ELR (cell line): ENCODE measurements at places on chromosomes 1 and 21.

- no peak for DNase-seq
Observed at GRCh38 chr1:156959414-156959813, 39.0 kb downstream of the LRRC71 start.

DNA sequence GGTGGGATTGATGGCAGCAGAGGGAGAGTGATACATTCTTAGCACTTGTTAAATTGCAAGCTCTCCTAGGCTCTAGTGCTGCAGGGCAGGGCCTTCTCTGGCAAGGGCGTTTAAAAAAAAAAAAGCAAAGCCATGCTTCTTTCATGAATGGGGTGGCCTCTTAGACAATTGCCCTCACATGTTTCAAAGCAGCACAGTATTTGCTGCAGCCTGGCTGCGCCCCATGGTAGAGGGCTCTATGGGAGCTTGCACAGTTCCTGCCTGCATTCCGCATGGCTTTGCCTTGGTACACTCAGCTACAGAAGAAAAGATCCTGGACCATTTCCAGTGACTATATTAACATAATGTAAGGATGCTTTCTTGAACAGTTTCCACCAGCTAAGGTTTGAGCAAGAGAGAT lies 267.2 kb downstream of the ZNF648 start:
- no peak for DNase-seq

DNA sequence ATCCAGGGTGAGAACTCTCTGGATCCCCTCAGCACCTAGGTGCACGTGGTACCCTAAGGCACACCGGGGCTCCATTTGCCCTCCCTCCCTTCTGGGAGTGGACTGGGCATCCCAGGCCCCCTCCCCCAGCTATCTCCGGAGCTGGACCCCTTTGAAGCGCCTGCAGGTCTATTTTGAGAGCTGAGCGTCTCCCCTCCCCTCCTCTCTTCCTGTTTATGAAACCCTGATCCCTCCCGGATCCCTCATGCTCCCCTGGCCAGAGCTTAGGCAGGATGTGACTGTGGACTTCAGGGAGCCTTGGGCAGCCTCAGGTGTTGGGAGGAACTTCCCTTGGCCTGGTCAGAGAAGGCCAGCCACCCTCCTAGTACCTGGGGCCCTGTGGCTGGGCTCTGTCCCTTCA lies 10.2 kb downstream of the RPS6KA1 start:
- DNase-seq: no peak

GRCh38 chr1:77290576-77290975 lies 8.8 kb downstream of the AK5 start:
- no peak for DNase-seq

DNA sequence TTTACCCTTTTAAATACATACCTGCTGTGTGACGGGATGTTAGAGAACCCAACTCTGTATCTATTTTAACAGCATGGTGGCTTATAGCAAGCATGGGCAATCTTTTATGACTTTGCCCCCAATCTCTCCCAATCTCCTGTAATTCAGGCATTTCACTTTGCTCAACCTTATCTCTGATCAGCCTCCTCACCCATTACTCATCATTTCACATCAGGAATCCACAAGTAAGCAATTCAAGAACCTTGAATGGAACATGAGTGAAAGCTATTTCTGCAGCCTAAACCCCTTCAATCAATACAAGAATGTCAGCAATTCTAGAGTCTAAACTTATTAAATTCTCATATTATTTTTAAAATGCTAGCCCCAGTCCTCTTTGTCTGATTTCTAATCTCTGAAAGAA lies 199.8 kb downstream of the ST6GALNAC3 start:
- DNase-seq: peak; percentile 3

DNA sequence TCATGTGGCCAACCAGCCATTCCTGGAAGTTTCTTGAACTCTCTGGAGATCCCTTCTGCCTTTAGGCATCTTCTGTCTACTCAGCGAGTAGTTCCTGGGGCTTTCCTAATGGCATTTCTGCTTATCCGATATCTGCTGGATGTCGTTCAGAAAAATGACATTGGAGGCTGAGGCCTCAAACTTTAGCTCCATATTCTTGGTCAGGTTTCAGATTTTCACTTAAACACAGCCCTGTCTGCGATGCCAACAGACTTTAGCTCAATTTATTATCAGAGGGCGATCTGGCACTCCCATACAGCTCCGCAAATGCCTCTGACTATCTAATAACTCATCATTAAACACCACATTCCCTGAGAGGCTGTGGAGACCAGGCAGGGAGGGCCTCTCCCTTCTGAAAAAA lies 46.3 kb upstream of the ETS2 start:
- DNase-seq: peak; percentile 54

DNA sequence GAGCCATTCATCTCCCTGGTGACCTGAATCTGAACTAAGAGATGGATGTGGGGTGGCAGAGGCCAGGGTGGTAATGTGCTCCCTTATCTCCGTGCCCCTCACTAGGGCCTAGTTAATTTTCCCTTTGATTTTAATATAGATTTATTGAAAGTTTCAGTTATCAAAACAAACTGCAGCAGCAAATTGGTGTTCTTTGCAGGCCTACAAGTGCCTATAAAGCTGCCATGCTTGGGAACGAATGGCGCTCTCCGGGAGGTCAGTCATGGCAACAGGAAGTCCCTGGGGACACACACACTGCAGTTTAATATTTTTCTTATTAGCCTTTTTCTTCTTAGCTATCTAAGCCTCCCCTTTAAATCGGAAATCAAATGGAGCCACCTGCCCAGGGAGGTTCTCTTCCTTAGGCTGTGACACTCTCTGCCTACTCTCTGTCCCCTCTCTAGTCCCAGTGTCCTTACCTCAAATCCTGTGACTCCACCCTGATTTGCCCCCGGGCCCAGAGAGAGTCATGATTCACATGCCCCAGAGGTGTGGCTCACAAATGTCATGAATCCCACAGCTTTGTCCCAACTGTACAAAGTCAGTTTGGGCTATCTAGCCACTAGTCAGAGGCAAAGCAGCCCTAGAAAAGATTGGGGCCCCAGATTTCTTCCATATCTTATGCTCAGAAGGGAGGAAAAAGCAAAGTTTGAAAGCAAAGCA lies 4.3 kb upstream of the ERI3 start:
- peak; percentile 29 for DNase-seq

DNA sequence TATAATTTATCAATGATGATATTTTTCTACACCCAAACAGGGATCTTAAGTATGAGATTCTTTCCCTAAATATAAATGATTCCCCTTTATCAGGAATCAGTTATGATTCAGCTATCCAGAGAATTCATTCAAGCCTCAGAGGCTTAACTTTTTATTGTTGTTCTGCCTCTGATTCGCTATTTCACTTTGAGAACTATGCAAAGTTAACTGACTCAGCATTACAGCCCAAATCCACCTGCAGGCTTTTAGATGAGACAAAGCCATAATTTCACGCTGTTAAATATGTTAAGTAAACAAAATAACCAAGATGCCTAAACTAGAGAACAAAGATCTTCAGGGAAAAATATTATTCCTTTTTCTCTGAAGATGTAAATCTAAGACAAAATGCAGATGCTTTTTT lies 8.5 kb downstream of the SCYL3 start:
- DNase-seq: peak; percentile 8

DNA sequence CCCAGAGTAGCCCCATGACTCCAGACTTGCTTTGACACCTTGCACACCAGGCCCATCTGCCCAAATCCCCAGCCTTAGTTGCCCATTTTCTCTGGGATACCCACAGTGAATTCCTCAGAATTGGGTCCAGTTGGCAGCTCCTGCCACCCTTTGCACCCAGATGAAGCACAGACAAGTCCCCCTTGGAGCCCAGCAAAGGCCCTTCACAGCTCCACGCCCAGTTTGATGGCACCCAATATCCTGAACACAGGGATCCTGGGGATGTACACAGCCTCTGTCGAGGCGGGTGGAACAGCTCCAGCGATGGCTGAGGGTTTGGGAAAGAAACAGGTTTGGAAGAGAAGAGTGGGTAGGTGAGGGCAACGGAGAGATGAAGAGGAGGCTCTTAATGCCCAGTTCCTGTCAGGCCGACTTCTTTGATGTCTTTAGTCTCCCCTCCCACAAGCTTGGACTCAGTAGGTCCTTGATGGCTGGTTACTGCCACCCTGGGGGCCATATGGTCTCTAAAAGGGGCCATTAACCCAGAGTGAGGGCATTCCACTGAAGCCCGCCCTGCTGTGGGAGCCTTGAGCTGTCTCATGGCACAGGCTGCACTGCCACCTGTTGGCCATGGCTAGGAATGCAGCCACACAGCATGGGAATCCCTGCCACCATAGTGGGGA lies 21.7 kb downstream of the TMEM53 start:
- DNase-seq: peak; percentile 71

GRCh38 chr1:9235096-9235459 lies 504 bp downstream of the H6PD start:
- DNase-seq: peak; percentile 74

DNA sequence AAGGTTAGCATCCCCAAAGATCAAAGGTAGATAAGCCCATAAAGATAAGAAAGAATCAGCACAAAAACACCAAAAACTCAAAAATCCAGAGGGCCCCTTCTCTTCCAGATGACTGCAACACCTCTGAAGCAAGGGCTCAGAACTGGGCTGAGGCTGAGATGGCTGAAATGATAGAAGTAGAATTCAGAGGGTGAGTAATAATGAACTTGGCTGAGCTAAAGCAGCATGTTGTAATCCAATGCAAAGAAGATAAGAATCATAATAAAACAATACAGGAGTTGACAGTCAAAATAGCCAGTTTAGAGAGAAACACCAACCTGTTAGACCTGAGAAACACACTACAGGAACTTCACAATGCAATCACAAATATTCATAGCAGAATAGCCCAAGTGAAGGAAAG lies 406.9 kb upstream of the CXADR start:
- no peak for DNase-seq

- DNase-seq: no peak
Observed at GRCh38 chr1:113252166-113252565, 138.1 kb upstream of the MAGI3 start.

DNA sequence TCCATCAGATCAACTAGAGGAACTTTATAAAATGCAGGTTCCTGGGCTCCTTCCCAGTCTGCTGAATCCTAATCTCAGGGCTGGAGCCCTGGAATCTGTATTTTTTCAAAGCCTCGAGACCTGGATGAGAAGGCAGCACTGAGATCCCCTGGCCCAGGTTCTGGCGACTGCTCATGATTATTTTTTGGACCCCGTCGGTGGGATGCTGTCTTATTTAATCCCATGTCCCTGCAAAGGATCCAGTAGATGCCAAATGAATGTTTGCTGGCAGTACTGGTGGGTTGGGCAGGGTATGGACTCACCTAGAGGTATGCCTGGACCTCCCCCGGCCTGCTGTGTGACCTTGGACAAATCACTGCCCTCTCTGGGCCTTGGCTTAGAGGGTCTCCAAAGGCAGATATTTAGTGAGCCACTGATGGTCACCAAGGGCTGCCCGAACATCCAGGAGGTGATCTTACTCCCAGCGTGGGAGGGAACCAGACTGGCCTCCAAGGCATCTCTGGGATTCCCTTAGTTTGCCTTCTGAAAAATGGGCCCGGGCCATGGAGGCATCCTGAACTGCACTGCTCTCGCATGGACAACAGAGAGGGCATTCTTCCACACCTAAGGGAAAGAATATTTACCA lies 91.6 kb upstream of the RUNX3 start:
- DNase-seq: no peak

DNA sequence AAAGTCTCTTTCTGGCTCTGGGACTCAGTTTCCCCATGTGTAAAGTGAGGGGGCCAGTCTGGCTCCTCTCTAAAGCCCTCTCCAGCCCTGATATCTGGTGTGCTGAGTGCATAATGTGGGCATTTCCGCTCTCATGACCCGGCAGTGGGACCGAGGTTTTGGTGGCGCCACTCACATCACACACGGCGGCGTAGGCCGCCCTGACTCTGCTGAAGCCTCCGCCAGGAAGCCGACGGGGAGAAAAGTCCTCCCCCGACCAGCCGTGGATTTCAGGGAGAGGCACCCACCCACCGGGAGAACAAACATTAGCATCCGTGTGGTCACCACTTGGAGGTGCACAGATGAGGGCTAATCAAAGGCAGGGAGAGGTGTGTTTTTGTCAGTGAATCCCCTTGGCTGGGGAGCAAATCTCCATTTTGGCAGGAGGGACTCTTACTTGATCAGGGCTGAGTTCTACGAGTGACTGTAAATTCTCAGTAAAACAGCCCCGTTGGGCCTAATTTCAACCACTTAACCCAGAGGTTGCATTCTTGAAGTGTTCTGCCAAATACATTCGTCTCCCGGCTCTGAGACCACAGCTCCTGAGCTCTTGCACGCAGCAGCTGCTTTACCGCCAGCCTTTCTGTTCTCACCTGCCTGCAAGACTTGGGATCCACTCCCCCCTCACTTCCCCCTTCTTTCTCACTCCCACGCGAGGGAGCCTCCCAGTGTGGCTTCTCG lies 118.2 kb downstream of the FOXD2 start:
- no peak for DNase-seq

GRCh38 chr21:33406493-33406892 lies 3.3 kb downstream of the IFNGR2 start:
- DNase-seq: no peak

DNA sequence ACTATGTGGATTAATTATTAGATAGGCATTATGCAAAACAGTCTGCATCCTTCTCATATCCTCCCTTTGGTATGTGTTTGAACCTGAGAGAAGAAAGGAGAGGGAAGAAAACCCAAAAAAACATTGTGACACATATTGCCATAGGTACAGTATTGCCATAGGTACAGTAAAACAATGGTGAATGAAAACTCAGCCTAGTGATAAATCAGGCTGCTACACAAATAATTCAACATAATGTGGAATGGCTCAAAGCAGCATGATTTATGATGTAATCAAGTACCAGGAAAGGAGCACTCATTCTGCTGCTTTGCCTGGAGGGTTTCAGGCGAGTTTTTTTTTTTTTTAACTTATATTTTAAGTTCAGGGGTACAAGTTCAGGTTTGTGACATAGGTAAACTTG lies 213.9 kb upstream of the LYPLAL1 start:
- no peak for DNase-seq

- DNase-seq: peak; percentile 84
Observed at GRCh38 chr1:33420870-33421775, 9.8 kb downstream of the PHC2 start.

DNA sequence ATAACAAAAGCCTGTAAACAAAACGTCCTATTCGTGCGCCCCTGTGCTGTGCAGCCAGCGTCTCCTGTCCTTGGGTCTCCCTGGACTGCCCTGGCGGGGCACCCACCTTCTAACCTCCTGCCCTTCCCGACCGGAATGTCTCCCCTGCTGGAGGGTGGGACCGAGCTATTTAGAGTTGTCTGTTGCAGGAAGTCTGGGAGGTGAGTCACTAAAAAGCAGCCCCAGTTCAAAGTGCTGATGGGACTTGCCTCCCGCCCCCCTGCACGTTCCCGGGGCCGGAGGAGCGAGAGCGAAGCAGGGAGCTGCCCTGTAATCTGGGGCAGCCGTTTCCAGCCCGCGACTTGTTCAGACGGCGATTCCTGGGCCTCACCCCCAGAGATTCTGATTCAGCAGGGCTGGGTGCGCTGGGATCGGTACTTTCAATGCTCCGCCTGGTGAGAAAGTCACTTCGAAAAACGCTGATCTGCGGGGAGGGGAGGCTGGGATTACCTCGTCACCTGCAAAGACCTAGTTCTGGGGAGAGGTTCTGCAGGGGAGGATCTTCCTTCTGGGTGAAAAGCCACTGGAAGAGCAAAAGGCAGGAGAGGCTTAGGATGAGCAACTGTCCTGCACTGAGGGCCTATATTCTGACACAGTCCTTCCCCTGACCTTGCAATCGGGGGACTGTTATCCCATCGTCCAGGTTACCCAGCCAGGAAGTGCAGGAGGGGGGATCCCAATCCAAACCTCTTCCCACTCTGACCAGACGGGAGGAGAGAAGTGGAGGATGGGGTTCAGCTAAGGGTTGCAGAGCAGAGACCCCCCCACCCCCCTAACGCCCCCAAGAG lies 1.2 kb upstream of the DHRS3 start:
- DNase-seq: peak; percentile 90

- peak; percentile 10 for DNase-seq
Observed at GRCh38 chr1:44406737-44407429, 1.8 kb downstream of the RNF220 start.
